Lung microvascular endothelial cell (primary cell): ENCODE measurements at places on chromosomes 1 and 21. TPM values are rescaled to one million over a fixed set of nuclear protein-coding genes. Genes with fewer than 3 reads are reported as not detected.

The RGS8 gene
- total RNA-seq: not detected in 2 replicates

The PRMT2 gene
- 92.6 and 136 TPM in 2 replicates for total RNA-seq

The CNR2 gene
- not detected in 2 replicates for total RNA-seq

The MROH7 gene
- total RNA-seq: under 0.01 TPM in 1 of 2 replicates, not detected in the other
